Ovary (tissue), 10 donors: ENCODE measurements at places on chromosomes 5 and 9.

DNA sequence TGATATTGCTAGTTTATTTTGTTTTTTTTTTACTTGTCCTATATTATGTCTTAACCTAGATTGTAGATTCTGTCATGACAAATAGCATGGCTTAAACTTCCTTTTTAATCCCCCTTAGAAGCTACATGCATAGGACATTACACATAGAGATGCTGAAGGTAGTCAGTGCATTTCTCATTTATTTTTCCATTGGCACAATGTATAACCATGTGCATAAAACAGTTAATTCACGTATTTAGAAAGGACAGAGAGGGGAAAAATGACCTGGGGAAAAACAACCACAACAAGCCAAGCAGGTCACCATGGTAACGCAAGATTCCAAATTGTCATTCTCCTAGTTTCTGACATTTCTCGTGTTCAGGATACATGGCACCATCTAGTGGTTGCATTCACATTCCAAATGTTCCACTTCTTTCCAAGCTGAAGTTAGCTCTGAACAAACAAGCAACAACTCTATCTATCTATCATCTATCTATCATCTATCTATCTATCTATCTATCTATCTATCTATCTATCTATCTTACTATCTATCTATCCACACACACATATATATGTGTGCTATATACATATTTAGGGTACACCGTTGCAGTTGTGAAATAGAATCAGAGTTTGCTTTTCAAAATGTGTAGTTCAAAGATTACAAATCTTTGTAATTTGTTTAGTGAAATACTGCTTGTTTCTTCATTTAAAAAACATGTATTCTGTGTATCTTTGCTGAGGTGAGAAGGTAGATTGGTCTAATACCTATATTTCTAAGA lies 487.2 kb upstream of the ST8SIA4 start:
- H3K27me3 ChIP-seq, result no peaks in the 10 kb centered on the region
- no peak overlapping the region for H3K4me3 ChIP-seq
- no peak for DNase-seq
- no peaks in the 10 kb centered on the region for H3K4me1 ChIP-seq
- no peak overlapping the region for H3K27ac ChIP-seq

DNA sequence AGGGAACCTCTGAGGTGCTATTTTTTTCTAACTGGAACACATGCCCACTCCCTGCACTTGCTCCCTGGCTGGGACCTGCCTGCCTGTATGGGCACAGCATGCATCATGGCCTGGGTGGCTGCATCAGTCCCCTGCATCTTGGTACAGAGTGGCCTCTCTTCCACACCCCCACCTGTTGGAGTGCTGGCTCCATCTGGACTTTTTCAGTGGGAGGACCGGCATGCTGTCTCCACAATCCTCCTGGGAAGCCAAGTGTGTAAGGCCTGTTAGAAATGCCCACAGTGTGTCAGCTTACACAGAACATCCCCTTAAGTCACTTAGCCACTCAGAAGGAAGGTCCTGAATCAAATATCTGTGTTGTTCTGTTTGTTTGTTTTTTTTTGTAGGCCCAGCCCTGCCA lies 102.9 kb downstream of the MARCHF3 start:
- no peak overlapping the region for H3K4me3 ChIP-seq
- no peaks in the 10 kb centered on the region for H3K36me3 ChIP-seq
- no peaks in the 10 kb centered on the region for H3K27me3 ChIP-seq
- DNase-seq, result no peak

GRCh38 chr5:146447734-146448380 lies 724 bp downstream of the TCERG1 start:
- peak overlapping the region; percentile 64 for H3K27ac ChIP-seq
- H3K4me1 ChIP-seq, result peaks cover 4% of the 10 kb centered on the region
- H3K4me3 ChIP-seq, result peak overlapping the region; percentile 99
- no peak for DNase-seq
- no peaks in the 10 kb centered on the region for H3K36me3 ChIP-seq

GRCh38 chr9:70091572-70091971 lies 47.9 kb downstream of the MAMDC2 start:
- DNase-seq, result no peak
- H3K27me3 ChIP-seq, result no peaks in the 10 kb centered on the region
- H3K4me3 ChIP-seq, result no peak overlapping the region
- no peaks in the 10 kb centered on the region for H3K36me3 ChIP-seq

DNA sequence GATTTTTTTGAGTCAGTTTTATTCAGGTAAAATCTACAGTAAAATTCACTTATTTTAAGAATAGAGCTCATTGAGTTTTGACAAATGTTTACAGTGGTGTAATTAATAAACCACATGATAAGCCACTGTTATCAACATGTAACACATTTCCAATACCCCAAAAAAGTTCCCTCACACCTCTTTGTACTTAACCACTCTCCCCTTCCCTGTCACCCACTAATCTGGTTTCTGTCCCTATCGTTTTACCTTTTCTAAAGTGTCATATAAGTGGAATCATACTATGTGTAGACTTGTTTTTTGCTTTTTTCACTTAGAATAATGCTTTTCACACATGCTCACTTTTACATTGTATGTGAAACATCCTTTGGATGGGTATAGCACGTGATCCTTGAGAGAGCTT lies 127.2 kb downstream of the KDM4C start:
- DNase-seq, result no peak
- no peaks in the 10 kb centered on the region for H3K36me3 ChIP-seq
- H3K4me1 ChIP-seq, result no peaks in the 10 kb centered on the region
- no peaks in the 10 kb centered on the region for H3K27me3 ChIP-seq
- H3K27ac ChIP-seq, result no peak overlapping the region
